Endodermal cell (in vitro differentiated cells): ENCODE measurements at places on chromosomes 7 and 10. TPM values are rescaled to one million over a fixed set of nuclear protein-coding genes. Genes with fewer than 3 reads are reported as not detected.

- DNase-seq = no peak
Measured at GRCh38 chr7:5620459-5620881, 161.0 kb downstream of the RNF216 start.

Gene PTPRZ1
- total RNA-seq = 57.4 and 59.8 TPM in 2 replicates

Gene LRRC61
- total RNA-seq = 26.6 and 27.0 TPM in 2 replicates

GRCh38 chr7:149027055-149027454 lies 1.2 kb downstream of the PDIA4 start:
- DNase-seq = no peak

- DNase-seq = no peak
Measured at GRCh38 chr7:91082852-91083495, 181.3 kb upstream of the FZD1 start.
